ENCODE measurements at places on chromosomes 12 and 14. TPM values are rescaled to one million over a fixed set of nuclear protein-coding genes. Genes with fewer than 3 reads are reported as not detected.

DNA sequence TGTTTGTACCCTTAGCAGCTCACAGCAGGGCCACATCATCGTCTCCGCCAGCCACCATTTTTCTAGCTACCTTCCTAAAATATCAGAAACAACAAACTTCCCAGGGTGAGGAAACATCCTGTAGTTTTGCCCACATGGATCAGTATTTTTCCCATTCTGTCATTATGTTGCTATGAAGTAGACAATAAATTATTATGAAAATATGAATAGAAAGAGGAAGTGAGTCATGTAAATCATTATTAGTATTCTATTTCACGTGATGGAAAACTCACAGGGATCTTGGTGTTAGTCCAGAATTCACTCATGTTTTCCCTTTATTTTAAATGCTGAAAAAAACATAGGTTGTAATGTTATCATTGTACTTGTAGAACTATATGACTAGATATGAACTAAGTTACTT is 319.4 kb downstream of the SYT1 start:
- DNase-seq = peak; percentile 21

CTSG gene
- not detected for total RNA-seq

GRCh38 chr12:112219195-112219594 is 93.8 kb downstream of the TRAFD1 start:
- no peak for DNase-seq

DNA sequence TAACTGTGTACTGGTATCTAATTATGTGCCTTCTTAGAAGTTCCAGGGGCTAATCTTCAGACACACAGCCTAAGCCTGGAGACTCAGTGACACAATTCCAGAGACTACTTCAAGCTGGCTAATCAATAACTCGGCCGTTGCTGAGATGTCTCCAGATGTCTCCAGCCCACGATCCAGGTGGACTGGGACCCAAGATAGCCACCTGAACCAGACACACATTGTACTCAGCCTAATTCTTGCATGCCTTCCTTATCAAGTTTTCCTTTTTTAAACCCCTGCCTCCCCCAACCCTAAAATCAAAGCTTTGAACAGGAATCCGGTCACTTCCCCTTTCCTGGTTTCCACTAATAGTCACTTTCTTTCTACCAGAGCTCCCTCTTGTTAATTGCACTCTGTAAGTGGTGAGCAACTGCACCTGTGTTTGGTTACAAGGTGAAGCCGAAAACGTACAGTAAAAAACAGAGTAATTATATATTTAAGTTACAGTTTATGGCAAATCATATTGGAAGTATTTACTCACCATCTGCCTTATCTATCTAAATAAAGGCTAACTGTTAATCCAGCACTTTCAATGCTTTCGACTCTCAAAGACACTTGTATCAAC is 39.8 kb upstream of the PTGDR start:
- DNase-seq = no peak

CDKN3 gene
- total RNA-seq = 123 TPM

LRRC9 gene
- total RNA-seq = not detected

- no peak for DNase-seq
Measured at GRCh38 chr12:68630598-68630997, 19.9 kb downstream of the RAP1B start.

GRCh38 chr12:5022465-5023061 is 21.1 kb upstream of the KCNA5 start:
- no peak for DNase-seq

GRCh38 chr14:99609245-99610170 is 5.5 kb upstream of the CCDC85C start:
- DNase-seq = no peak

DNA sequence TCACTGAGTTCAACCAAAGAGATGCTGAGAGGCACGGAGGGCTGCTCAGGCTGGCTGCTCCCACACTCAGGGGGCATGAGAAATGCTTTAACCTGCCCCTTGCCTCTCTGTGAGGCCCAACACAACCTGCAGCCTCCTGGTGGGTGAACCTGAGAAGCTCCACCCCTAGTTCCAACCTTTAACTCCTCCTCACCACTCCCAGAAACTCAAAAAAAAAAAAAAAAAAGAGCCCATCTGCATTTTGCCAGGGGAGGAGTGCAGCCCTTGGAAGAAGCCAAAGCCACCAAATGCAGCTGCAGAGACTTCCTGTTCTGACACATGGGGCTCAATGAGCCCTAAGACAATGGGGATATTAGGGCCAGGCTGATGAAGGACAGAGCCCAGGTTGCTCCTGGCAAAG is 8.9 kb downstream of the KRT4 start:
- DNase-seq = no peak

DNA sequence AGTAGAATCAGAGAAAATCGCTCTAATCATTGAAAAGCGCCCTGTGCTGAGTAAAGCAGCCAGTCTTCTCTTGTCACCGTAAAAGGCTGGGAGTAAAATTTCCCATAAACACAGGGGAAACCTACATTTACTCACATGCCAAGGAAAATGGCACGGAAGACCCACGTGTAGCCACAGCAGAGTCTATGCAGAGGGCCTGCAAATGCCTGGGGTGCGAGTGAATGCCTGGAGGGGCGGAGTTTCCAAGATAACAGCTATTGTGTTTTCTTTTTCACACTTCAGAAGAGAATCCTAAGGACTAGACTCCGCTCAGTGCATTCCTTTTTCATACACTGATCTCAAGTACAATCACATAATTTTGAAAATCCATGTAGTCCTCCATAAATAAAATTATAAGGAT is 159.9 kb upstream of the FOXN3 start:
- DNase-seq = no peak

DNA sequence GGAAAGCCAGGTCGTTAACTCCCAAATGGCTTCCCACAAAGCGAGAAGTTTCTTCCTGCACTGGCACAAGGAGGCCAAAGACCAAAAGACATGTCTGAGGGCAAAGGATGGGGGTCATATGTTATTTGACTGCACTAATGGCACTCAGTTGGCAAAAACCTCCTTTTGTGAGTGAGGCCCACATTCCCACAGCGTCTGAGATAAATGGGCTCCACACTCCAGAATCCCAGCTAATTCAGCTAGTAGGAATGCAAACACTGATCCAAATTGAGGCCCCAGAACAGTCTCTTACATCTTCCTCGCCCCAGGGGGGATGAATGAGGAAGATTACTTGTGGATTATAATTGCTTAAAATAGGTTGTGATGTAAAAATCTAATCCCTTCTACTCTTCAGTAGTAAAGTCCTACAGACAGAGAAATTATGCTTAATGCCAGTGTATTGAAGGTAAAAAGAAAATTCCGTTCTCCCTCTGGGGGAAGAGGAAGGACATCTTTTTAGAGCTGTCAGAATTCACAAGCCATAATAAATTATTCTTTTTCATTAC is 86.4 kb upstream of the PIWIL1 start:
- DNase-seq = no peak

- DNase-seq = no peak
Measured at GRCh38 chr12:120215357-120215735, 14.4 kb upstream of the RPLP0 start.

GRCh38 chr12:16352481-16352880 is 5.0 kb downstream of the MGST1 start:
- peak; percentile 17 for DNase-seq

- DNase-seq = no peak
Measured at GRCh38 chr14:81472096-81472800, 61.4 kb downstream of the SEL1L start.

RPL36AL gene
- total RNA-seq = 132 TPM

GRCh38 chr14:39016733-39017095 is 86.3 kb downstream of the SEC23A start:
- DNase-seq = no peak

DNA sequence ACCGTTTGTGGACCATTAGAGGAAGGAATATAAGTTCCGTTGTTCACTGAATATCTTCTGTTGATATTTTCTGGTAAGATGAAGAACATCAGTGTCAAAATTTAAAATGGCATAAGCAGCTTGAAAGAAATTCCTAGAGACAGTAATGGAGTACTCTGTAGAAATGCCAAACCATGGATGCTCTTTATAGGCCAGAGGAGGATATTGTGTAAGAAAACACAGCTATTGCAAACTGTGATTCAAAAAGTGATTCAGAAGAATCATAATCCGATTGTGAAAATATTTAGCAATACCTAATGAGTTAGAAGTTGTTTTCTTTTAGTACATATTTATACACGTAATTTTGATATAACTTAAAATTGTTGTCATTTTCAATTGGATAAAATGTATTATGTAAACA is 102.8 kb downstream of the SLC16A7 start:
- peak; percentile 77 for DNase-seq

GRCh38 chr14:88919502-88919901 is 95.1 kb downstream of the TTC8 start:
- no peak for DNase-seq

DNA sequence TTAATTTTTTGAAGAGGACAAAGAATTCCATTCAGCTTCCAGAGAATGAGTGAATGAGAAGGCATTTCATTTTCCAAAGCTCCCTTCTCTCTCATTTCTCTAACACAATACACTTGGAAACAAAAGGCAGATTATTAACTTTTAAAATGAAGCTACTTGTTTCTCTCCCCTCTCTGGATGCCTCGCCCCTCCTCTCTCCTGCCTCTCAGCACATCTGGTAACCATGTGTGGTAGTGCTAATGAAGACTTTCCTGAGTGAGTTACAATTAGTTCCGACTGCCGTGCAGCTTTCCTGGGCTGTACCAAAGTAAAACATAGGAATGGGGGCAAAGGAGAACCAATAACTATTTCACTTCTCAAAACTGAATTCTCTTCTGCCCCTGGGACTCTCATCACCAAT is 84.7 kb upstream of the SOX5 start:
- no peak for DNase-seq

ADAMTS20 gene
- 0.17 TPM for total RNA-seq

GRCh38 chr12:110203546-110203945 is 77.5 kb upstream of the ATP2A2 start:
- no peak for DNase-seq

- no peak for DNase-seq
Measured at GRCh38 chr12:27221625-27222387, 22.3 kb upstream of the STK38L start.

DNA sequence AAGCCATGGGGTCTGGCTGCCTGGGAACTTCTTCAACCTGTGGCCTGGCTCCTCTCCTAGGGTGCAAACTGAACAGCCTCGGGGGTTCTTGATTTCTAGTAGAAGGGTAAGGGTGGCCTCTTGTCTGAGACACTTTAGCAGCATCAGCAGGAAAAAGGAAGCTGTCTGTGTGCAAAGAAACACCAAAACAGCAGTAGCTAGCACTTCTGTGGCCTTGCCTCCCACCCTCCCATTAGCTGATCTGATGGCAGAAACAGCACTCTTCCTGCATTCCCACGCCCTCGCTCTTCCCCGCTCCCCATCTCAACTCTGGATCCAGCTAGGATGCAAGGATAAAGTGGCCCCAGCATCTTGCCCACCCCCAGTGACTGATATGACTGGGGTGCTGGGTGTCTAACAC is 20.7 kb downstream of the SLC7A8 start:
- DNase-seq = no peak

- no peak for DNase-seq
Measured at GRCh38 chr14:75230140-75230792, 48.4 kb upstream of the FOS start.

Measured in LHCN-M2 (cell line).